ENCODE measurements at places on chromosomes 1 and 21.

GRCh38 chr1:234495231-234495990 lies 16.4 kb upstream of the TARBP1 start:
- no peak for DNase-seq

GRCh38 chr1:232769733-232770132 lies 35.5 kb upstream of the MAP10 start:
- DNase-seq = no peak

DNA sequence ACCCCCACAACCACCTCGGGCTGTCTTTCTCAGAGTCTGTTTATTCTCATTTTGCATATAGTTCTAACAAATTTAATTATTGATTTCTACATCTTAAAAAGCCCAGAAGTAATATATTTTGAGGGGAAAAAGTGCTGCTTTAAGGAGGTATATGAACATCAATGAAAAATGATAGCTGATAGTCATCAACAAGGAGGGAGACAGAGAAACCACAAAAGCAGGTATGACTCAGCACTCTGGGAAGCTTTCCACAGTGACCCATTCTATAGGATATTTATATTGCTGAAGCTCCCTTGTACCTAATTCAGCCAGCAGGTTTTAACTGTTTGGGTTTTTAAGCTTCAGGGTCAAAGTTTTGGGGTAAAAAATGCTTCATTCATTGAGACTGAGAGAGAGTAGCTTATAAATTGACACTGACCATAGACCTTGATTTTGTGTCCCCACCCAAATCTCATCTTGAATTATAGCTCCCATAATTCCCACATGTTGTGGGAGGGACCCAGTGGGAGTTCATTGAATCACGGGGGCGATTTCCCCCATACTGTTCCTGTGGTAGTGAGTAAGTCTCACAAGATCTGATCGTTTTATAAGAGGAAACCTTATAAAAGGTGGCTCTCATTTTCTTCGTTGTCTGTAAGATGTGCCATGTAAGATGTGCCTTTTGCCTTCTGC lies 27.4 kb downstream of the VANGL1 start:
- no peak for DNase-seq

GRCh38 chr21:24939291-24939690 lies 668.0 kb downstream of the MRPL39 start:
- no peak for DNase-seq

GRCh38 chr1:80369780-80370179 lies 1363.2 kb upstream of the ADGRL4 start:
- no peak for DNase-seq

DNA sequence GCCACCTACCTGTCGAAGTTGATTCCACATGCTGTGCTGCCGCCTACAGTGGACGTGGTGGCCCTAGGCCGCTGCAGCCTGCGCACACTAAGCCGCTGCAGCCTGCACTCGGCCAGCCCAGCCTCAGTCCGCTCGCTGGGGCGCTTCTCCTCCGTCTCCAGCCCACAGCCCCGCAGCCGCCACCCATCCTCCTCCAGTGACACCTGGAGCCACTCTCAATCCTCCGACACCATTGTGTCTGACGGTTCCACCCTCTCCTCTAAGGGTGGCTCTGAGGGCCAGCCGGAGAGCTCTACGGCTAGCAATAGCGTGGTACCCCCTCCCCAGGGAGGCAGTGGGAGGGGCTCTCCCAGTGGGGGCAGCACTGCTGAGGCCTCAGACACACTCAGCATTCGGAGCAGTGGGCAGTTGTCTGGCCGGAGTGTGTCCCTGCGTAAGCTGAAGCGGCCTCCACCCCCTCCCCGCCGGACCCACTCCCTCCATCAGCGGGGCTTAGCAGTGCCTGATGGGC lies 46.9 kb downstream of the YARS1 start:
- DNase-seq = peak; percentile 41

DNA sequence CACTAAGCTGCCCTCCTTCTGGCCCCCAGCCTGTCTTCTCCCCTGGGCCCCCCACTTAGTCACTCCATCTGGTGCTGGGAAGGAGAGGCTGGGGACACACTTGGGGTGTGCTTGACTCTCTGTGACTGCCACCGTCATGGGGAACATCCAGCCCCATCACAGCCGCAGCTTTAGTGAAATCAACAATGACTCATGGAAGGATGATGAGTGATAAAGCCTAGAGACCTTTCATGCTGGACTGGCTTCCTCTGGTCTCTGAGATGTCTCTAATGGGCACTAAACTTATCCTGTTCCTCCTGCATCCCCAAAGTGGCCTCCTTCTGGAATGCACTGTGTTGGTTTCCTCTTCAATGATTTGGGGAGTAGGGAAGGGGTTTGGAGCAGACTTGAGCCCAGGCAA lies 172.9 kb downstream of the GRIK3 start:
- DNase-seq = no peak

- no peak for DNase-seq
Observed at GRCh38 chr1:186059311-186059710, 315.7 kb downstream of the TPR start.

DNA sequence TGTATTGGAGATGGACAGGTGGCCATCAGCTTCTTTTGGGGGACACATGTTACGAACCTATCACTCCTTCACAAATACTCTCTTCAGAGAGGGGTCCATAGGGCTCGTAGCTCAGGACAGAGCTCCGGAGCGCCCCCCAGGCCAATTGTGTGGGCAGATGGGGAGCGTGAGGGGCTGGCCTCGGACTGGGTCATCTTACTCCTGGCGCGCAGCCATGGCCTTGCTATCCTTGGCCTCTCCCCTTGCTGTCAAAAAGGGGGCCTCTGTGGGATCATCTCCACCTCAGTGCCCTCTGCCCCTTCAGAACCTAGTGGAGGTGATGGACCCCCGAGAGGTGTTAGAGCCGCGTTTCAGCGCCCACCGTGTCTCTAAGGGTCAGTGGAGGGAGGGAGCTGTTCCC lies 35.0 kb downstream of the ATP5PO start:
- no peak for DNase-seq

DNA sequence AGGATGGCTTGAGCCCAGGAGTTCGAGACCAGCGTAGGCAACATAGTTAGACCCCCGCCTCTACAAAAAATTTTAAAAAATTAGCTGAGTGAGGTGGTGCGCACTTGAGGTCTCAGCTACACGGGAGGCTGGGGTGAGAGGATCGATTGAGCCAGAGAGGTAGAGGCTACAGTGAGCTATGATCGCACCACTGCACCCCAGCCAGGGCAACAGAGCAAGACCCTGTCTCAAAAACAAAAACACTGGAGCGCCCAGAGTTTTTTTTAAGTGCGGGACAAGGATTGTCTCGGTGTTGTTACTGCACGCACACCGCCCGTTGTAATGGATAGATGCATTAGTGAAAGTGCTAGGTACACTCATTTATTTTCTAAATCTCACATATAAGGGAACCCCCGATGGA lies 37.1 kb downstream of the PIK3CD start:
- no peak for DNase-seq

- DNase-seq = no peak
Observed at GRCh38 chr1:223843934-223844786, 1.6 kb downstream of the TP53BP2 start.

- DNase-seq = no peak
Observed at GRCh38 chr1:35834218-35834617, 26.4 kb downstream of the AGO4 start.

GRCh38 chr1:226761322-226761721 lies 22.2 kb upstream of the ITPKB start:
- no peak for DNase-seq

DNA sequence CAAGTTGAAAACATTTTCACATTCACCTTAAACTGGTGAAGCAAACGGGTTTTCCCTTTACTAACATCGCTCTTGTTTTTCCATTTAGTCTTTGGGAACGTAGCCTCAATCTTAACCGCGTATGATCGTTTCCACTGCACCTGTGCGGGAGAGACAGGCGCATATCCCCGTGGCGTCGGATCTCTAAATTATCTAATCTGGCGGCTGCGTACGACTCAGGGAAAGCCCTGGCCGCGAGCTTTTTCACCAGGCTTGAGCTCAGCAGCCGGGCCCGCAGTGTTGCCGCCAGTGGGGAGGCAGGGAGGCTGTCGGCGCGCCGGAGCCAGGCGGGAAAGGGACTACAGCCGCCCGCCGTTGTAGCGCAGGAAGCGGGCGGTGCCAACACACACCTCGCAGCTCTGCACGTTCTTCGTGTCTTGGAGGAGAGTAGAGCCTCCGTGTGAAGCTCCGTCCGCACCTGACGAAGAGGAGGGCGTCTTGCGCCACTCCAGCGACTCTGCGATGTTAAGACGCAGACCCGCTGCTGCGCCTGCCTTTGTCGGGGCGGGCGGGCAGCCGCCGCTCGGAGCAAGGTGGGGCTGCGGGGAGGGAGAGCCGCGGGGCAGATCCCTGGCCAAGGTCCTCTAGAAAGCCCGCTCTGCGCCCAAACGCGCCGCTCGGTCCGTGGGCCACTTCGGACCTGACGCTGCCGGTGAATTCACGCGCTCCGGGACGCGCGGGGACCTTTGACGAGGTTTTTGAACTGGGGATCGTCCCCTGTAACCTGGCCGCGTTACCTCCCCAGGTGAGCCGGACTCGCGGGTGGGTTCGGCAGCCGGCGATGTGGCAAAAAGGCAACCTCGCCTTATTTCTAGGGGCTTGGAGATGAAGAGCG lies 18.5 kb upstream of the TBX15 start:
- DNase-seq = no peak

- no peak for DNase-seq
Observed at GRCh38 chr1:37537378-37537777, 16.7 kb downstream of the SNIP1 start.

DNA sequence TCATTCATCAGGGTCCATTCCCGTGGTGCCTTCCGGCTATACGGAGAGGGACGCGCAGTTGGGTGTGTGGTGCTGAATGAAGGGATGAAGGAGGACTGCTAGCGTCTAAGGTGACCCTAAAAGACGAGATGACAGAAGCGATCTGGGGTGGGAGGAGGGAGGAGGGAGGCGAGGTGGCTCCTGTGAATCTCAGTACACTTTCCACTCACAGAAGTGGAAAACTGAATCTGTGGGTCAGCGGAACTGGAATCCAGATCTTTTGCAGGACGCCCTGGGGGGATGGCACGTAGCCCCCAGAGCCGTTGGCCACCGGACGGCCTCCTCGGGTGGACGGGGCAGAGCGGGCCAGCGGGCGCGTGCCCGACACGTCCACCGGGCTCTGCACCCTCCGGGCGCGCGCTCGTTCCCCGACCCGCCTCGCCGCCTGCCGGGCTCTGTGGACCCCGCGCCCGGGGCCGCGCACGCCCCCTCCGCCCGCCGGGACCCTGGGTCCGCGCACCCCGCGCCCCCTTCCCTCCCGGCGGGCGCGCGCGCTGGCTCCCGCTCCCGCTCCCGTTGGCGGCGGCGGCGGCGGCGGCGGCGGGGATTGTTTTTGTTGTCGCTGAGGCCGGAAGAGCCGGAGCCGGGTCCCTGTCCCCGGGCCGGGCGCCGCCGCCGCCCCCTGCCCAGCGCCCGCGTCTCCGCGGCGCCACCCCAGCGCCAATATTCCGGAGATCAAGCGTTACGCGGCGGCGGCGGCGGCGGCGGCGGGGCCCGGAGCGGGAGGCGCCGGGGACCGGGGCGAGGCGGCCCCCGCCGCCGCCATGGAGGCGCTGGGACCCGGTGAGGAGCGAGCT lies at the start of gene AGO4:
TSS of gene AGO4 (plus strand) at position 403 of the 836 bp plus-strand sequence. CDS start at position 804, 401 bp downstream.
- peak; percentile 68 for DNase-seq

DNA sequence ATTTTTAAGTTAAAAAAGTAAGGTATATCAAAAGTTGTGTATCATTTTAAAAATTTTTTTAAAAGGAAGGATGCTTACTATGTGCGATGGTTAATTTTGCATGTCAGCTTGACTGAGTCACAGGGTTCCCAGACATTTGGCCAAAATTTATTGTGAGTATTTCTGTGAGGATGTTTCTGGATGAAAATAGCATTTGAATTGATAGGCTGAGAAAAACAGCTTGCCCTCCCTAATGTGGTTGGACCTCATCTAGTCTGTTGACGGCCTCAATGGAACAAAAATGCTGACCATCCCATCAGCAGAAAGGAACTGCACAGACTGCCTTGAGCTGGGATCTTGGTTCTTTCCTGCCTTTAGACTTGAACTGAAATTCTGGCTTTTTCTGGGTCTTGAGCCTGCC lies 724.5 kb downstream of the NCAM2 start:
- DNase-seq = no peak

DNA sequence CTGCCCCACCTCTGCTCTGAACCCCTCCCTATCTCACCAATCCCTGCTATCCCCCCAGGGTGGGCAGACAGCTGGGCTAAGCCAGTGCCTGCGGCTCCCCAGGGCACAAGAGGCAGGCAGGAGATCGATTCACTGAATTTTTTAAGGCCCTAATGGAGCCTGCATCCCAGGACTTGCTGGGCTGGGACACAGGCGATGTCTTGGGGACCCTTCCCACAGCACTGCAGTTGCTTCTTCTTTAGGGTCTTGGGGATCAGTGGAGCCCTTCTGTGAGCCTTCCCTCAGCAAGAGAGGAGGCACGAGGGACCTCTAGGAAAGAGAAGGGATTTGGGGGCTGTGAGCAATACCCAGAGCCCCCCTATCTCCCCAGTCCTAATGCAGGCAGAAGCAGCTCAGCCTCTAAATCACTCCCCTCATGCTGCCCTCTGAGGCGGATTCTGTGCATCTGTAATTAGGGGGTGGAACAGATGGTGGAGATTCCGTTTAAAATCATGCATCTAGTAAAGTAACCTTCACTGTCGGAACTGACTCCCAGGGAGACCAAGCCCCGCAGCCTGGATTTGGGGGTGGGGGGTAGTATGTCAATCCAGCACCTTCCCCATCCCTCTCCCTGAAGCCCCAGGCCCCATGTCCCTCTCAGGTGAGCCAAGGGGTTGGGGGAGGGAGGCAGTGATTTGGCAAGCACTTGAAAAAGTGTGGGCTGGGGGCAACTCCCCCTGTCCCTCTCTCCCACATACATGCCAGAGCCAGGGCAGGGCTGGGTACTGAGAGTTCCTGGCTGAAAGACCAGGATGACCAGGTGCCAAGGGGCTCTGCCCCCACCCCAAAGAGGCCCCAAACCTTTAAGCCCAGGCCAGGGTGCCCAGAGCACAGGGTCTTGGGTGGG lies 10.0 kb downstream of the AHDC1 start:
- DNase-seq = no peak

DNA sequence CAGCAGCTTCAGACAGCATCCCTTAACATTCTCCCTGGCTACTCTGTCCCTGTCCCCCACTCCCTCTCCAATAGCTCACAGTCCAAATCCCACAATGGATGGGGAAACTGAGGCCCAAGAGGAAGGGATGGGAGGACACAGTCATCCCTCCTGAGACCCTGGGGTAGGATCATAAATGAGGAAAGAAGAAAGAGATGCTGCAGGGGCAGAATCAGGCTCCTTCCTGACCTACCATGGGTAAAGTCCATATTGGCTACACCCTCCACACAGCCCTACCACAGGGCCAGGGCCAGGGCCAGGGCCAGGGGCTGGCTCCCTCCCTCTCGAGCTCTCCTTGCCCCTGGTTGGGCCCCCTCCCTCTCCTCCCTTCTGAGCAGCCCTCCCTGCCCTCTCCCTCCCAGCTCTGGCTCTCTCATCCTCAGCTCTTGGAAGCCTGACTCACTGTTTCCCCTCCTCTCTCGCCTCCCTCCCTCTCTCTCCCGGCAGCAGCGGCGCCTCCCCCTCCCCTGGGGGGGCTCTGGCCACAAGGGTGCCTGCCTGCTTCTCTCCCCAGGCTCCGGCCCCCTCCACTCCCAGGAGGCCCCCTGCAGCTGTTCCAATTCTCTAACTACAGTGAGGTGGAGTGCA lies 4.9 kb downstream of the AHDC1 start:
- peak; percentile 75 for DNase-seq

All from natural killer cell treated with Interleukin-12 subunit alpha and Interleukin-12 subunit beta and Interleukin-15 and Interleukin-18, amount 100 ng/mL, for 72 hours (primary cell).